Vagina (tissue), 2 donors: ENCODE measurements at places on chromosomes 11 and 22. TPM values are rescaled to one million over a fixed set of nuclear protein-coding genes. Genes with fewer than 3 reads are reported as not detected.

The CFAP300 gene
- total RNA-seq = 1.7 TPM

The MS4A4E gene
- total RNA-seq = 1.7 TPM

DNA sequence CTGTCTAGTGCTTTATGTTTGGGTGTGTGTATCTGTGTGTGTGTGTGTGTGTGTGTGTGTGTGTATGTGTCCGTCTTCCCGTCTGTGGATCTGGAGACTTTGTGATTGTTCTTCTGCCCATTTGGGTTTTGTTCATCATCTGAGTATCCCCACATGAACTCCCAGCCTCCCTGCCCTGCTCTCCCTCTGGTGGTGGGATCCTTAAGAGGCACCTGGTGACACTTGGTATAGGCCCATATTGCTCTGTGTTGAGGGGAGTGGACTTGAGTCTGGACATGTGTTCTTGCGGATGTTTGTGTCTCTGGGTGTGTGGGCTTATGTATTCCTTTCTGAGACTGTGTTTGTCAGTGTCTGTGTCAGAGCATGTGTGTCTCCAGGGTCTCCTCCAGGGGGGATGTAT lies 15.3 kb downstream of the RCOR2 start:
- H3K36me3 ChIP-seq = peaks cover 6% of the 10 kb centered on the region
- no peaks in the 10 kb centered on the region for H3K27me3 ChIP-seq
- peaks cover 6% of the 10 kb centered on the region for H3K4me1 ChIP-seq
- H3K27ac ChIP-seq = no peak overlapping the region

DNA sequence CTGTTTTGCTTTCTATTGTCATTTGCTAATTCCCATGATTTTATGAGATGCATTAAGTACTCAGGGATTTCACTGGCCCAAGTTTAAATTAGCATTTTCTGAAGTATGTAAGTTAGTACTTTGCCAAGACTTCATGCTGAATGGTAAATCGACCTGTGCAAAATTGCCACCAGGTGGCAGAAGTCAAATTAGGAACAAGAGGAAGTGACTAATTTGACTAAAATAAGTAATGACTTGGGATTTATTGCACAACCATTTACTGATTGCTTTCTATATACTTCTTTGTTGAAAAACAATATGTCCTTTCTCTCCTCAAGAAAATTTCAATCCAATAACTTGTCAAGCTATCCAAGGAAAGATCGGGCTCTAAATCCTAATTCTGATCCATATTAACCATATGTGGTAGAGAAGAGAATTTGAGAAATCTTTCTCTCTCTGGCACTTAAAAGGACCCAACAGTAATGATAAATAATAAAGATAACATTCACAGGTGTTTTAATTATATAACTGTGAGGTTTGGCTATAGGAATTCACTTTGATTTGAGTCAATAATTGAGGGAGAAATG lies 253.7 kb upstream of the CHORDC1 start:
- H3K27ac ChIP-seq = no peak overlapping the region
- no peaks in the 10 kb centered on the region for H3K27me3 ChIP-seq
- DNase-seq = no peak
- no peaks in the 10 kb centered on the region for H3K4me1 ChIP-seq
- no peaks in the 10 kb centered on the region for H3K36me3 ChIP-seq
- no peak overlapping the region for H3K4me3 ChIP-seq

DNA sequence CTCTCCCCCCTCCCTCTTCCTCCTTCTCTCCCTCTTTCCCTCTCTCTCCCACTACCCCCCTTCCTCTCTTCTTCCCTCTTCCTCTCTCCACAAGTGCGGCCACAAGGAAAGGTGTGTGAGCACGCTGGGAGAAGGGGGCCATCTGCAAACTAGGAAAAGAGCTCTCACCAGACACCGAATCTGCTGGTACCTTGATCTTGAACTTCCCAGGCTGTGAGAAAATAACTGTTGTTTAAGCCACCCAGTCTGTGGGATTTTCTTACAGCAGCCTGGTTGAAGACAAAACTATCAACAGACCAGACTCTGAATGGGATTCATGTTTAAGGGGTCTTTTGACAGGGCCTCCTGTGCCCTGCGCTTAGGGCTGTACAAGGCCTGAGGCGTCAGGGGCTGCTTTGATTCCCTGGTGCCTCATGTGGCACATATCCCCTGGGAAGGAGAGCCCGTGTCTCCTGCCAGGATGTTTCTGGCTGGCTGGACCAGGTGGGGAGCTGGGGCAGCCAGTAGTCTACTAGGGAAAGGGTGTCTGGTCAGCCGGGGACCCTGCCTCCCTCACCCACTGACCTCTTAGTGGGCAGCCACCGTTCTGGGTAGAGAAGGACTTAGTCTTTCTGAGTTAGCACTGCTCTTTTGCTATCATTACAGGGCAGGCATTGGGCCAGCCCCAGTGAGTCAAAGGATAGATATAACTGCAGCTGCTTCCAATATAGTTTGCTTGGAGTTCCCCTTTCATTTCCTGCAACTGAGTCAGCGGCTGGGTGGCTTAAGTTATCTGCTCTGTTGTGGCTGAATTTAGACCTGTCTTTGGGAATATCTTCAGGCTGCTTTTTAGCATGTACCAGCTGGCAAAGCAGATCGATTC lies 6.2 kb downstream of the PANX1 start:
- H3K27ac ChIP-seq = peak overlapping the region; percentile 76
- no peaks in the 10 kb centered on the region for H3K27me3 ChIP-seq
- H3K4me3 ChIP-seq = peak overlapping the region; percentile 15
- no peaks in the 10 kb centered on the region for H3K36me3 ChIP-seq
- H3K4me1 ChIP-seq = peaks cover 68% of the 10 kb centered on the region

DNA sequence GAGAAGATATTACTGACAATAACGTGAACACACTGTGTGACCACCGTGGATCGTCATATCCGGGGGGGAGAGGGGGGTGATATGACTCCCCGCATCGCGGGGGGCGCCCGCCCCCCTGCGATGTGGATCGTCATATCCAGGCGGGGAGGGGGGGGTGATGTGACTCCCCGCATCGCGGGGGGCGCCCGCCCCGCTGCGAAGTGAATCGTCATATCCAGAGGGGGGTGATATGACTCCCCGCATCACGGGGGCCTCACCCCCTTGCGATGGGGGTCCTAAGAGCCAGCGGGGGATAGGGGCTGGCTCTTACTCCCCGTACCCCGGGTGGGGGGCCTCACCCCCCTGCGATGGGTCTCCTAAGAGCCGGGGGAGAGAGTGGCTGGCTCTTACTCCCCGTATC lies 19.9 kb downstream of the UNC93B1 start:
- no peaks in the 10 kb centered on the region for H3K27me3 ChIP-seq
- DNase-seq = no peak
- H3K27ac ChIP-seq = no peak overlapping the region
- H3K36me3 ChIP-seq = no peaks in the 10 kb centered on the region
- H3K4me1 ChIP-seq = no peaks in the 10 kb centered on the region

The GPHA2 gene
- total RNA-seq = not detected

GRCh38 chr11:102223859-102224258 lies 93.4 kb upstream of the BIRC3 start:
- no peak for DNase-seq
- no peak overlapping the region for H3K4me3 ChIP-seq
- no peaks in the 10 kb centered on the region for H3K27me3 ChIP-seq
- H3K36me3 ChIP-seq = peaks cover 3% of the 10 kb centered on the region
- peak overlapping the region; percentile 49 for H3K27ac ChIP-seq
- H3K4me1 ChIP-seq = peaks cover 37% of the 10 kb centered on the region

DNA sequence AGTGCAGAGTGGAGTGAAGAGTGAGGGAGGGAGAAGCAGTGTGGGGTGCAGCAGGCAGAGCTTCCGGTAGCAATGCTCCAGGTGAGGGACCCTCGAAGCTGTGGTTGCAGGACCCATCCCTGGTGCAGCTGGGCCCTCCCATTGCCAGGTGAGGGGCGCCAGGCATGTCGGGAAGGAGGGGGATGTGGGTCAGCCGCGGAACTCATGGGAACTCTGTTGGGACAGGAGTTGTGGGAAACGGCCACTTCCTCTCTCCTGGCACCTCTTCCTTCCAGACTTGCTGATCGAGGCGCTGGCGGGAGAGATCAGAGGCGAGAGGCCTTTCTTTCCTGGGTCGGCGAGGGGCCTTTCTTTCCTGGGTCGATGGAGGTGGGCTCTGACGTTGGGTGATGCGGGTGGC lies 48.5 kb downstream of the TPCN2 start:
- no peak for DNase-seq
- H3K27me3 ChIP-seq = no peaks in the 10 kb centered on the region
- H3K4me1 ChIP-seq = peaks cover 20% of the 10 kb centered on the region
- H3K27ac ChIP-seq = no peak overlapping the region

DNA sequence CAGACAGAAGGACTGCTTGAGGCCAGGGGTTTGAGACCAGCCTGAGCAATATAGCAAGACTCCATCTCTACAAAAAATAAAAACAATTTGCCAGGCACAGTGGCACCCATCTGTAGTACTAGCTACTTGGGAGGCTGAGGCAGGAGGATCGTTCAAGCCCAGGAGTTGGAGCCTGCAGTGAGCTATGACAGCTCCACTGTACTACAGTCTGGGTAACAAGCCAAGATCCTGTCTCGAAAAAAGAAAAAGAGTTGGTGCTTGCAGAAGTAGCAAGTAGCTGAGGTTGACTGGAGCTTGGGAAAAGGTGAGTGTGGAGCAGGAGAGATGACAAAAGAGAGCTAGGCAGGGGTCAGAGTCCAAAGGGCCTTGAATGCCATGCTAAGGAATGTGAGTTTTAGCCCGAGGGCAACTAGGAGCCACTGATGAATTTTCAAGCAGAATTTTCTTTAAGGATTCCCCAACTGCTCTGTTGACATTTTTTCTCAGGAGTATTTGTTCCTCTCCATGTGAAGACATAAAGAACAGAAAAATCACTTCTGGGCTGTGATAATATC lies 3.1 kb downstream of the AP1B1 start:
- H3K4me3 ChIP-seq = no peak overlapping the region
- no peak for DNase-seq
- no peaks in the 10 kb centered on the region for H3K27me3 ChIP-seq
- no peaks in the 10 kb centered on the region for H3K36me3 ChIP-seq
- no peak overlapping the region for H3K27ac ChIP-seq

- DNase-seq = no peak
- H3K4me3 ChIP-seq = peak overlapping the region; percentile 13
- H3K27ac ChIP-seq = peak overlapping the region; percentile 99
- peaks cover 100% of the 10 kb centered on the region for H3K4me1 ChIP-seq
Observed at GRCh38 chr22:36379593-36380361, 8.0 kb downstream of the MYH9 start.

DNA sequence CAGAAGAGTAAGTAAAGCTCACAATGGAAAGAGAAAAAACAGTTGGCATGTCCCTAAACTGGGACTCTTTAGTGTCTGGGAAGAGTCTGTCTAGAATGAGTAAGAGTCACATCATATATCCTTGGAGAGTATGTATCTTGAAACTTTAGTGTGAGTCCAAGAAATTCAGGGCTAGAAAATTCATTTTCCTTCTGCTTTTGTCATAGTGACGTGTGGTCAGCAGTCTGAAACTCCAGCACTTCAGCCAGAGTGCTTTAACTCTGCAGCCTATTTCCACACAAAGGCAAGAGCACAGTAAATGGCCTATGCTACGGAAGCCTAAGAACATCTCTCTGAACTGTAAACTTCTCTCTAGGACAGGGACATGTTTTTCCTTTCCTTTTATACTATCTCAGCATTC lies 174.1 kb downstream of the FAM181B start:
- H3K27ac ChIP-seq = no peak overlapping the region
- no peaks in the 10 kb centered on the region for H3K27me3 ChIP-seq
- DNase-seq = no peak
- no peak overlapping the region for H3K4me3 ChIP-seq

The ELF5 gene
- total RNA-seq = not detected

- DNase-seq = no peak
- H3K36me3 ChIP-seq = no peaks in the 10 kb centered on the region
- no peak overlapping the region for H3K27ac ChIP-seq
- no peaks in the 10 kb centered on the region for H3K27me3 ChIP-seq
- H3K4me1 ChIP-seq = no peaks in the 10 kb centered on the region
- no peak overlapping the region for H3K4me3 ChIP-seq
Observed at GRCh38 chr11:128415539-128415938, 171.8 kb downstream of the ETS1 start.

The MMP3 gene
- total RNA-seq = not detected

The C22orf31 gene
- total RNA-seq = not detected

GRCh38 chr11:17978553-17979287 lies 34.1 kb downstream of the SERGEF start:
- no peak for DNase-seq
- H3K27ac ChIP-seq = no peak overlapping the region
- H3K4me3 ChIP-seq = no peak overlapping the region
- no peaks in the 10 kb centered on the region for H3K4me1 ChIP-seq

DNA sequence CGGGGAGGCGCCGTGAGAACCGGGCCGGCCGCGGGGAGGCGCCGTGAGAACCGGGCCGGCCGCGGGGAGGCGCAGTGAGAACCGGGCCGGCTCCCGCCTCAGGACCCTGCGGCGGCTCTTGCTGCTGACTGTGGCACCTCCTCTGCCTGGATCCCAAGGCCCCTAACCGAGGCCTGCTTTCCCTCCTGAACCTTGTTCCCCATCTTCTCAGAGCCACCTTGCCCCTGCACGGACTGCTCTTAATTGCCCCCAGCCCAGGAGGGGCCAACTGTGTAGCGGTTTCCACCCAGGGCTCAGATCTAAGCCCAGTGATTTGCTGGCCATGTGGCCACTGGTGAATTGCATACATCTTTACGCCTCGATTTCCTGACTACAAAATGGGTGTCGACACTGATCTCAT lies 112.2 kb upstream of the B3GAT1 start:
- no peaks in the 10 kb centered on the region for H3K36me3 ChIP-seq
- H3K4me3 ChIP-seq = no peak overlapping the region
- H3K27ac ChIP-seq = no peak overlapping the region
- no peaks in the 10 kb centered on the region for H3K4me1 ChIP-seq

The PLEKHA7 gene
- total RNA-seq = 45.9 TPM

- no peak overlapping the region for H3K4me3 ChIP-seq
- H3K4me1 ChIP-seq = peaks cover 52% of the 10 kb centered on the region
- no peak overlapping the region for H3K27ac ChIP-seq
- no peak for DNase-seq
- H3K27me3 ChIP-seq = no peaks in the 10 kb centered on the region
- peaks cover 28% of the 10 kb centered on the region for H3K36me3 ChIP-seq
Observed at GRCh38 chr11:824292-824880, 3.3 kb upstream of the CRACR2B start.

The MUC15 gene
- 8.3 TPM for total RNA-seq

DNA sequence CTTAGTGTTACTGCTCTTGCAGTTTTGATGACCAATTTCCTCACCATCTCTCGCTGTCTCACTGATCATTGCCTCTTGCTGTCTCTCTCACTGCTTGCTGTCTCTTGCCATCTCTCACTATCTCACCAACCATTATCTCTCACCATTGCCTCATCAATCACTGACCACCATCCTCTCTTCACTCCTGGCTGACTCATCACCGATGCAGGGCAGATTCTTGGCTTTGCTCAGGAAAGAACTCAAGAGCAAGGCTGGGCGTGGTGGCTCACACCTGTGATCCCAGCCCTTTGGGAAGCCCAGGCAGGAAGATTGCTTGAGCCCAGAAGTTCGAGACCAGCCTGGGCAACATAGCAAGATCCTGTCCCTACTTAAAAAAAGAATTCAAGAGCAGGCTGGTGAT lies 66.3 kb upstream of the SYN3 start:
- no peaks in the 10 kb centered on the region for H3K4me1 ChIP-seq
- H3K4me3 ChIP-seq = no peak overlapping the region
- no peak overlapping the region for H3K27ac ChIP-seq

The TMEM191C gene
- total RNA-seq = 8.3 TPM

GRCh38 chr11:68782711-68783110 lies 31.4 kb upstream of the TESMIN start:
- peaks cover 58% of the 10 kb centered on the region for H3K36me3 ChIP-seq
- H3K27me3 ChIP-seq = no peaks in the 10 kb centered on the region
- no peak overlapping the region for H3K4me3 ChIP-seq
- H3K27ac ChIP-seq = no peak overlapping the region
- no peak for DNase-seq
